Stimulated activated effector memory CD8-positive, alpha-beta T cell treated with anti-CD3 and anti-CD28 coated beads, Interleukin-12 subunit alpha, Interleukin-12 subunit beta, amount 100 ng/mL, for 72 hours (primary cell): ENCODE measurements at places on chromosomes 7 and 10.

DNA sequence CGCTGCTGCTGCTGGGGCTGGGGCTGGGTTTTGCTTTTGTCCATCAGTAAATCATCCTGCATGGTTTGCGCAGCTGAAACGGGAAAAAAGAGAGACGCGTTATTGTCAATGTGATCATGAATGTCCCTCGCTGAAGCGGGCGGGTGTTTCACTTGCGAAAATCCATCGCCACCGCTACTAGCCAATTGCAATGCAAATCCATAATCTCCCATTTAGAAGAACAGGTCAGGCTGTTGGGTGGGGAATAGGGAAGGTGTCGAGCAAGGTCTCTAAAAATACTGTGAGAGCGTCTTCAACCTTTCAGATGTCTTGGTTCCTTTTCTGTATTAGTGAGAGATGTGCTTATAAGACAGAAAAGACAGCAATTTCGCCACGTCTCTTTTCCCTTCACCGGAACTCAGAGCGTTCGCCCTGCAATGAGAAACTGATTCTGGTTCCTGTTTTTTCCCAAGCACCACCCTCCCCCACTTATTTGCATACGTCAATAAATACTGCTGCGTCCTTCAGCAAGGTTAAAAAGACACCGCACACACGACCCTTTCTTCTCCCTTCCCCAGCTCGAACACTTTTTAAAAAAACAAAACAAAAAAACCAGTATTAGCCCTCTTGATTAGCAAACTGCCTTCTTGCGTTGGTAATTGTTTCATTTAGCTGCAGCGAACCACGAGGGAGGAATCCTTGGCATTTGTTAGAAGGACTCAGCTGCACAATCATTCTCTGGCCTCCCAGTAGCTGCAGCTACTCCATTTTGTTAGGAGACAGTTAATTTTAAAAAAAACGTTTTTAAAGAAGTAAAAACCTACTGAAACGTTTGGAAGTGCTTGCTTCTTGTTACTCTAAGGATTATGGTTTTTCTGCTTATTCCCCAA lies 50.4 kb downstream of the CPEB3 start:
- peak; percentile 8 for DNase-seq

- no peak for DNase-seq
Observed at GRCh38 chr7:137474540-137475026, 131.1 kb upstream of the PTN start.

GRCh38 chr10:71613877-71614276 lies 105.7 kb downstream of the C10orf105 start:
- DNase-seq, result no peak

DNA sequence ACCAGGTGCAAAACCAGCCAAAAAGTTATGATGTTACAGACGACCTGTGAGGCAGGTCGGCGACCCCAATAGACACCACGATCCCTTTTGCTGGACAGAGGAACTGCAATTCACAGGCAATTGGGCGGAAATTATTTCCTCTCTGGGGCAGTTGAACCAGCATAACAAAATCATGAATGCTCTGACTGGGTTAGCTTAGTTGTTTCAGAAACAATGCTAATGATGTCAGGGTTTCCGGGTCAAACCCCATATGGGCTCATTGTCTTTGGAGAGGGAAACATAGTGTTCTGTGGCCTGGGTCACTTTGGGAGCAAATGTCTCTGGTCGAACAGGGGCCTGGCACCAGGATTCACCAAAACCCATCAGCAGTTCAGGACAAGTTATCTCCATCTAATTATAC lies 669.1 kb upstream of the NRP1 start:
- no peak for DNase-seq

GRCh38 chr10:77763453-77764430 lies 126.1 kb upstream of the KCNMA1 start:
- no peak for DNase-seq

GRCh38 chr7:47600199-47601118 lies 18.5 kb upstream of the TNS3 start:
- DNase-seq, result no peak
